Glomerular endothelial cell (primary cell): ENCODE measurements at places on chromosomes 2 and 18. TPM values are rescaled to one million over a fixed set of nuclear protein-coding genes. Genes with fewer than 3 reads are reported as not detected.

RAMP1 gene
- not detected in 2 replicates for total RNA-seq

L3MBTL4 gene
- total RNA-seq = 0.53 and 1.3 TPM in 2 replicates

- DNase-seq = no peak
These were observed 527.6 kb downstream of the SATB2 start for GRCh38 chr2:198930170-198930569.

- DNase-seq = no peak
These were observed 231.9 kb downstream of the GRB14 start for GRCh38 chr2:164389411-164389810.

GRCh38 chr18:24388957-24389356 lies 8.7 kb downstream of the OSBPL1A start:
- DNase-seq = no peak
